ENCODE measurements at places on chromosomes 3 and 15. TPM values are rescaled to one million over a fixed set of nuclear protein-coding genes. Genes with fewer than 3 reads are reported as not detected.

DISP2 gene
- total RNA-seq, result 0.12 TPM

- no peak for DNase-seq
These were observed 99.7 kb upstream of the AGBL1 start for GRCh38 chr15:85979929-85980328.

TM4SF4 gene
- total RNA-seq, result 899 TPM

ZPLD1 gene
- total RNA-seq, result 0.12 TPM

DNA sequence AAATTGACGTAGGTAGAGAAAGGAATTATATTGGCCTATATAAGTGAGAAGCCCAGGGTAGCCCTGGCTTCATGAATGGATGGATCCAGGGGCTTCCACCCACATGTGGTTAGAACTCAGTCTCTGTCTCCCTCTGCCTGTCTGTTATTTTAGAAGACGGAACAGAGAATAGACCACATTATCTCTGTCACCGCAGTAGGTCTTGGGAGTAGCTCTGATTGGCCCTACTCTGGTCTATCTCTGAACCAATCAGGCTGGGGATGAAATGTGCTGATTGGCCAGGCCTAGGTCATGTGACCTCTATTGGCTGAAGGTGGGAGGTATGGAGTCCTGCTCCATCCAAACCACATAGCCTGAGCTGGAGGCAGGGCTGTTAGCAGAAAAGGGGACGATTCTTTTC, 143.0 kb upstream of the PRR23C start:
- no peak for DNase-seq

DNA sequence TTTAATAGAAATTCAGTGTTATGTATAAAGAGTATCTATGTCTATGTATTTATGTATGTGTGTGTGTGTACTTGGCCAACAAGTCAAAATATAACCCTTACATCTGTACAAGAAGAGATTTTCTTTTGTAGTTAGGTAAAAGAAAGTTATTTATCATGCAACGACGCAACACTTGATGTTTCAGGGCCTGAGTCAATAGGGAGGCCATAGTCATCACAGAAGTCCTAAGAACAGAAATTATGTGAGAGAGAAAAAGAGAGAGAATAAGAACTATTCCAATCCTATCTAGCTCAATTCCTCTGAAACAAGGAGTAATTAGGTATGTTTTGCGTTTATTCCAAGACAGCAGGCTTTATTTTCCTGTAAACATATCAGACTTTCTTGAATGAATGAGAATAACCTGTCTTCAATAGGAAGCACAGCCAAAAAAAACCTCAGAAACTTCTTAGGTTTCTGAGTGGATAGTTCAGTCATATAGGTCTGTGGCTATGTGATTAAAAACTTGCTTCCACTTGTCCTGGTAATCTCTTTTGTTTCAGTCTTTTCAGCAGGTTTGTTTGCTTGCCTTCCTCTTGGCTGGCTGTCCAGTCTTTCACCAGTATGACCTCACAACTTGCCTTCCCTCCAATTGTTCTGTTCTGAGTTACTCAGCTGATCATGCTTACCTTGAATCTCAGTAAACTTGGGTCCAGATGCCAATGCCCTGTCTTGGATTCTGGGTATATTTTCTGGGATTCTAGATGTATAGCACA, 382.4 kb upstream of the GBE1 start:
- DNase-seq, result no peak

DNA sequence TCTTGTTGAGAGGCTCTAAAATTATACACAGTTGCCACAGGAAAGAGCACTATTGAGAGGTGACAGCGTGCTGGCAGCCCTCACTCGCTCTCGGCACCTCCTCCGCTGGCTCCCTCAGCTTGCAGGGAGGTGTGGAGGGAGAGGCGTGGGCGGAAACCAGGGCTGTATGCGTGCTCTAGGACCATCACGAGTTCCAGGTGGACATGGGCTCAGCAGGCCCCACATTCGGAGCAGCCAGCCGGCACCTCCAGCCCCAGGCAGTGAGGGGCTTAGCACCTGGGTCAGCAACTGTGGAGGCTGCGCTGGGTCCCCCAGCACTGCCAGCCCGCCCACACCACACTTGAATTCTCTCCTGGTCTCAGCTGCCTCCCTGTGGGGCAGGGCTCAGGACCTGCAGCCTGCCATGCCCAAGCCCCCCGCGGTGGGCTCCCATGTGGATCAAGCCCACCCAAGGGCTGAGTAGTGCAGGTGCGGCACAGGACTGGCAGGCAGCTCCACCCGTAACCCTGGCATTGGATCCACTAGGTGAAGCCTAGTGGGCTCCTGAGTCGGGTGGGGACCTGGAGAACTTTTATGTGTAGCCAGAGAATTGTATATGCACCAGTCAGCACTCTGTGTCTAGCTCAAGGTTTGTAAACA, 460.6 kb upstream of the ALCAM start:
- DNase-seq, result no peak

DNA sequence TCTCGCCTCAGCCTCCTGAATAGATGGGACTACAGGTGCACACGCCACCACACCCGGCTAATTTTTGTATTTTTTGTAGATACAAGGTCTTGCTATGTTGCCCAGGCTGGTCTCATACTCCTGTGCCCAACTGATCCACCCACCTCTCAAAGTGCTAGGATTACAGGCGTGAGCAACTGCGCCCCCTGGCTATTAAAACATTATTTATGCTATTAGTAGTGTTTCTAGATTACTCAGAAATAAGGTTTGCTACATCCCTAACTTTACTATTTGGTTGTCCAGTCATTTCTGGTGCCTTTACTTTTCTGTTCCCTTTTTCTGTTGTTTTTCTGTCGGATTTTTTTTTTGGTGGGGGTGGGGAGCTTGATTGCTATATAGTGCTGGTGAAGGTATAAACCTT, 393.6 kb upstream of the TPM1 start:
- peak; percentile 35 for DNase-seq

XCR1 gene
- total RNA-seq, result 0.27 TPM
